T-helper 1 cell (primary cell): ENCODE measurements at places on chromosomes 1 and 21.

- DNase-seq, result no peak
These were observed 30.3 kb downstream of the TCP10L start for GRCh38 chr21:32554832-32555638.

GRCh38 chr1:206796981-206797402 lies 24.7 kb upstream of the IL10 start:
- no peak for DNase-seq

DNA sequence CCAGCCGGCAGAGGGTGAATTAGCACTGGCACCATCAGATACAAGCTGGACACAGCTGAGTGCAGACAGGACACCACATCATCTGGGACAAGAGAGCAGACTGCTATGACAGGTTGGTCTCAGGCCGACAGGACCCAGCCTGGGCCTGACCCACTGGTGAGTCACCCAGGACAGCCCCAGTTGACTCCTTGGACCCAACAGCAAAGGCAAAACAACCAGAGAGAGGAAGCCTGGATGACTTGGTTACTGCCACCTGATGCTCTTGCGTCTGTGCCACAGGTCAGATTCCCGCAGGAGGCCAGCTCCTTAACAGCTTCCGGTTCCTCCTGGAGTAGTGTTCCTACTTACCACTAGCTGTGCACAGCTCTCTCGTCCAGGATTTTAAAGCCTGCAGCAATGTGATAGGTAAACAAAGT lies 18.5 kb downstream of the CCN1 start:
- DNase-seq, result no peak

DNA sequence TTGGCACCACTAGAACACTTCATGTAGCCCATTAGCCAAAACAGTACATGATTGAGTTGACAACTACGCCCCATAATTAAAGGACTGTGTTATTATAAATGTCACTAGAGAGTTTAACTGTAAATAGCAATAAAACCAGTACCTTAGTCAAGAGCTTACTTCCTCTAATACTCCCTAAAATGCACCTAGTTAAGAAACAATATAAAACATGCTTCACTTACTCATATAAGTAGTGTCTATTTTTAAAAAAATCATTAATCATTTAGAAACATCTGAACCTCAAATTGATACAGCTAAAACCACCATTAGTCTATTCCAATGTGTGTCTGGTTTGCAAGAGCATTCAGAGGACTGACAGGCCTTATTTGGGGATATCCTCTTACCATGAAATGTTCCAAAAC lies 25.3 kb downstream of the PTP4A2 start:
- DNase-seq, result no peak

- DNase-seq, result peak; percentile 5
These were observed 39.0 kb upstream of the SYNC start for GRCh38 chr1:32741413-32742198.

- DNase-seq, result no peak
These were observed 11.1 kb downstream of the BATF3 start for GRCh38 chr1:212688341-212689047.

- no peak for DNase-seq
These were observed 35.5 kb downstream of the TOMM20 start for GRCh38 chr1:235093013-235093695.

DNA sequence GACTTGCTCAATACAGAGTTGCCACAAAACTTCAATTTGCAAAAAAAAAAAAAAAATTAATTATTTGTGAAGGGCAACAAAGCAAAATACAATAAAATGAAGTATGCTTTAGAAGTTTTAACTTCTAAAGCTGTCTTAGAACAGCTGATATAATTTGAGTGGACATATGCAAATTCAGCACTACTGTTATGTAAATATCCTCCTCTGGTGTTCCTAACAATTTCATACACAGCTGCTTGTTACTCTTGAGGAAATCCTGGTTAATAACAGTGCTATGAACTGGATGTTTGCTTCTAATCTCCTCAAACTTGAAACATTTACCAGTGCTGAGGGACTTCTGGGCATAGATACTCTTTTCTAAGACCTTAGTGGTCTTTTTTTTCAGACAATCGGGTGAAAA lies 69.6 kb upstream of the COL24A1 start:
- DNase-seq, result no peak

DNA sequence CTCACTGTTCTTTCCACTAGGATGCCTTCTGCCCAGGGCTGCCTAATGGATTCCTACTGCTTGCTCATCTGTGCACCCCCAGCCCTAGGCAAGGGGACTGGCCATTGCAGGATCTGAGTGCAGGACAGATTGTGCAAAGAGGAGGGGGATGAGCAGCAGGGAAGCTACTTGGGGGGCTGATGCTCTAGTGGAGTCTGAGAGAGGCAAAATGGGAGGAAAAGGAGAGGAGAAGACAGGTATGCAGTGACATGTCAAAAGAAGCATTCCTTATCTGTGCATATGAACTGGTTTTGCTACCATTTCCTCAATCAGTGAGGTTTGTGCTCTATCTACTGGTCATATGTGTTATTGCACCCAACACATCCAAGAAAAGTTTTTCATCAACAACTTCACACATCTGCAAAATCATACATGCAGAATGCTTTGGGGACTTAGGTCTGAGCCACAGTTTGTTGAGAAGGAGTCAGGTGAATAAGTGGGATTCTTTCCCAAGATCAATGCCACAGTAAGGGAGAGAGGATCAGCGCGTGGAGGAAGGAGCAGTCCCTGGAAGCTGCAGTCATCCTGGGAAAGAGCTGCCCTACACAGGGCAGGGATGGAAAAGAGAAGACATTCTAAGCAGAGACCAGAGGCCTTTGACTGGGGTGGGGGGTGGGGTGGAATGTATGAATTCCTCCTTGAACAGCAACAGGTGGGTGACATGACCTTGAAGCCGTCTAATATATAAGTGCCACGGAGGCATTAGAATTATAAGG lies 14.4 kb downstream of the SLC5A9 start:
- no peak for DNase-seq

DNA sequence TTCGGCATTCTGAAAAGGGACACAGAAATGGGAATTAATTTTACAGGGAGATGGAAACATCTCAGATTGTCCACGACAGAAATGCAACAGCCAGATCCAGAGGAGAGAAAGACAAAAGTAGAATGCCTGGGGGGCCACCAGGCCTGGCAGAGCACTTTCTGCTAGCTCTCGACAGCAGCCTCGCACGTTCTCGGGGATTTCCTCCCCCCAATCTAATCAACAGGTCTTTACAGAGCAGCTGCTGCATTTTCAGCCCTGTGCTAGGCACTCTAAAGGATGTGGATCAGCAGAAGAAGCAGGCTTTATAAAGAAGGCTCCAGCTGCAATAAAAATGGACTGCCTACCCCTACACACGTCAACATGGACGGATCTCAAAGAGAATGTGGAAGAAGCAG lies 10.6 kb downstream of the CSRP1 start:
- DNase-seq, result no peak

- DNase-seq, result no peak
These were observed 20.2 kb upstream of the RALGPS2 start for GRCh38 chr1:178704833-178705232.

GRCh38 chr1:32220746-32221580 lies 1.2 kb downstream of the TMEM234 start:
- no peak for DNase-seq

- DNase-seq, result no peak
These were observed 122.0 kb upstream of the GREM2 start for GRCh38 chr1:240734001-240734400.

DNA sequence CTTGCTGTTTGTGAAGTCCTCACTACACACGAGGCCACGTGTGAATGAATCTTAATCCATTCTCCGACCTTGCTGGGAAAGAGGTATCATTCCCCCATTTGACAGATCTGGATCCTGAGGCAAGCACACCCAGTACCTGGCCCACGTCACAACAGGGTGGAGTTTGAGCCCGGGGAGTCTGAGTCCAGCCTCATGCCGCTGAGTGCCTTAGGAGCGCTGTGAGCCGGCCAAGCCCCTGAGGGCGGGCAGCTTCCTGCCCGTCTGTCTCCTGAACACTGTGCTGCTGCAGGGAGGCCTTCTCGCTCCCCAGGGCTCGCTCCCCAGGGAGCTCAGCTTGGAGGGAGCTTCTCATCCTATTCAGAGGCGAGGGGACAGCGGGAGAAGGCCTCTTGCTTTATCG lies 29.7 kb downstream of the SLC45A1 start:
- DNase-seq, result no peak

- DNase-seq, result no peak
These were observed 49.1 kb downstream of the DSCAM start for GRCh38 chr21:40797891-40798290.

DNA sequence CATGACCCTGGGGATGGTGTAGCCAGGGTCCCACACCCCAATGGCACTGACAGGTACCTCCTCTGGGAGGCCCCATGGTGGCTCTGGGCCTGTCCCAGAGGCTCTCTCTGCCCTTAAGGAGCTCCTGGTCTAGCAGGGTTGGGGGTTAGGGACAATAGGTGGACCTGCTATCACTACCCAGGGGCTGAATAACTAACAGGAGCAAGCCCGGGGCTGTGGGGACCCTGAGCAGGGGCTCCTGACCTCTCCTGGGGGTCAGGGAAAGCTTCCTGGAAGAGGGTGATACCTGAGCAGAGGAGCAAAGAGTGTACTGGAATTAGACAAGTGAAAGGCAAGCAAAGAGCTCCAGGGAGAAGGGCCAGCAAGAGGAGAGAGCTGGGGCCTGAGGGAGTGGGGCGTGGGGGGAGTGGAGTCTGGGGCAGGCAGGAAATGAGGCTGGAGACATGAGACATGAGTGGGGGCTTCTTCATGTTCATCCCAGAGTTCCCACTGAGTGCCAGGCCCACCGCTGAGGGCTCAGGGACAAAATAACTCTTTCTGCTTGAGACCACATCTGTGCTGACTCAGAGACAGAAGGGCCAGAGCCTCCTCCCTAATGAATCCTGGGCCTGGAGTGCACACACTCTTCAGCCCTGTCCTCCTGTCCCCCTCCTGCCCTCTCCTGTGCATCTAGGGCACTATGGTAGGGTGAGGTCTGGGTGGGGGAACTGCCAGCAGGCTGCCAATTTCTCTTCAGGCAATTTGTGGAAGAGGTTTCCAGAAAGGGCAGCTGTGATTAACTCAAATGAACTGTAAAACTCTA lies 517.6 kb downstream of the PTPRU start:
- no peak for DNase-seq

GRCh38 chr1:159076438-159077119 lies at the start of gene AIM2:
AIM2 (minus strand) TSS chr1:159076766; CDS start chr1:159073499, 3,267 bp downstream.
- peak; percentile 50 for DNase-seq

GRCh38 chr1:3467096-3468036 lies 12.9 kb downstream of the ARHGEF16 start:
- no peak for DNase-seq

GRCh38 chr1:236161230-236161629 lies 18.9 kb downstream of the GPR137B start:
- no peak for DNase-seq

- DNase-seq, result no peak
These were observed 5.7 kb downstream of the KCNAB2 start for GRCh38 chr1:6051423-6051822.

DNA sequence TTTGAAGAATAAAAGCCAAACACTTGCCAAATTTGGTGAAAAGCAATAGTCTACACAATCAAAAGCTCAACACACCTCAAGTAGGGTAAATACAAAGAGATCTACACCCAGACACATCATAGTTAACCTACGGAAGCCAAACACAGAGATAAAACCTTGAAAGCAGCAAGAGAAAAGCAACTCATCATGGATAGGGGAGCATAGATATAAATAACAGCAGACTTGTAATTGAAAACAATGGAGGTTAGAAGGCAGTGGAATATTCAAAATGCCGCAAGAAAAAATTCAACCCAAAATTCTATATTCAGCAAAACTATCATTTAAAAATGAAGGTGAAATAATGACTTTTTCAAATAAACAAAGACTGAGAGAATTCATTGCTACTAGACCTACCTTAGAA lies 105.1 kb downstream of the ITSN1 start:
- no peak for DNase-seq

DNA sequence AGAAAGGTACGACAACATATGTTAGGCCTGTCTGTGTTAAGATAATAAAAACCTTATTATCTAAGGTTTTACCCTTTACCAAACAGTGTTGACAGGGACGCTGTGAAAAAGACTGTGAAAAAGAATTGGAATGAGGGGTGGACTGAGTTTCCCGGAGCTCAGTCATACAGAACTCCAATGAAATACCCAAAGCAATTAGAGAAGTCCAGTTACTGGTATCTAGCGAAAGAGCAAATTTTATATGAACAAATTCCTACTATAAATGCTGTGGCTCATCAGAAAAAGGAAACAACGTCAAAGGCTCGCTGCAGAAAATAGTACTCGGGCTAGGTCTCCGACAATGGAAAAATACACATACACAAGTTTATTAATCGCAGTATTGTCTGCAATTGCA lies 708 bp upstream of the RBBP5 start:
- no peak for DNase-seq

DNA sequence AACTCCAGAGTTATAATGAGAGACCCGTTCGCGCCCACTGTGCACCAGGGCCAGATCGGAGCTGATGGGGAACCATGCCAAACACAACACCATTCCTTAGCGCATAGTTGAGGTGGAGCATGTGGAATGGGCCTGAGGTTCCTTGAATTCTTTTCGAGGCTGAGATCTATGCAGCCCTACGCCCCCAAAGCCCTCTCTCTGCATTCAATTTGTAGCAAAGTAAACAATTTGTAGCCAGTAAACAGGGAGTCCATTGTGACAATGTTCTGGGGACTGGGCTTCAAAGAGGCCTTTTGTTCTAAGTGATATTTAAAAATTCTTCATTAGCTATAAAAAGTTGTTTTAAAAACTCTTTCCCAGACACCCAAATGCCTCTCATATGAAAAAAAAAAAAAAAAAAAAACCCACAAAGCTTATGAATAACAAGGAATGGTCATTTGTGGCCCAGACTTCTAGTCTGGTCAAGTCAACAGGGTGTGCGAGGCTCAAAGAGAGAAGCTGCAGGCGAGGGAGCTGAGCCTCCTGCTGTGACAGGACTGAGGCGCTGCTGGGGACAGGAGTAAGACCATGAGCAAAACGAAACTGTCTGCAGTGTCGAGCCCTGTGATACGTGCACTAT lies 30.6 kb upstream of the KCNE2 start:
- DNase-seq, result no peak

- no peak for DNase-seq
These were observed 10.3 kb upstream of the CELSR2 start for GRCh38 chr1:109239047-109239408.

- DNase-seq, result no peak
These were observed 478.0 kb downstream of the CAMTA1 start for GRCh38 chr1:7263021-7263960.

- no peak for DNase-seq
These were observed 20.6 kb downstream of the RUNX3 start for GRCh38 chr1:24909388-24909898.

DNA sequence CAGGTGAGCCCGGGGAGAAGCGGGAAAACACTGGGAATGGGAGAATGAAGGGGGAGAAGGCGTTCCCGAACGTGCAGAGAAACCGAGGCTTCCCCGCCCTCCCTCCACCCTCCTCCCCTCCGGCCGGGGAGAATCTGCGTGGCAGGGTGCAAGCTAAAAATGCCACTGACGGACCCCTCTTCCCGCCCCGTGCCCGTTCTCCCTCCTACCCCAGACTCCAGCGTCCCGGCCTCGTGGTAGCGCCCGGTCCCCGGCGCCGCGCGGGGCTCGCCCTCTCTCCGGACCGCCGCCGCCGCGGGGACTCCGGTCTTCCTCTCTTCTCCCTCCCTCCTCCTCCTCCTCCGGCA lies 81.6 kb upstream of the AK4 start:
- no peak for DNase-seq
